Lower leg skin (tissue), 4 donors: ENCODE measurements at places on chromosomes 16 and 17. TPM values are rescaled to one million over a fixed set of nuclear protein-coding genes. Genes with fewer than 3 reads are reported as not detected.
A peak's percentile ranks its signal among the peaks of the same experiment; 100 is the strongest.

NFATC3 gene
- 28.2 TPM for total RNA-seq

CCDC102A gene
- total RNA-seq = 18.9 TPM

ACSM2A gene
- total RNA-seq = not detected

RGS11 gene
- total RNA-seq = 0.08 TPM

COL1A1 gene
- total RNA-seq = 34.5 TPM

C17orf100 gene
- total RNA-seq = 0.81 TPM

GLIS2 gene
- total RNA-seq = 1.3 TPM

CASKIN1 gene
- total RNA-seq = 1.4 TPM

MEIOC gene
- 0.17 TPM for total RNA-seq

HOXB6 gene
- 0.27 TPM for total RNA-seq

FOXN1 gene
- total RNA-seq = 28.9 TPM

RUNDC3A gene
- 12.6 TPM for total RNA-seq

MYH2 gene
- not detected for total RNA-seq

GRCh38 chr17:82021900-82022309, 773 bp downstream of the CENPX start:
- DNase-seq = no peak

DNA sequence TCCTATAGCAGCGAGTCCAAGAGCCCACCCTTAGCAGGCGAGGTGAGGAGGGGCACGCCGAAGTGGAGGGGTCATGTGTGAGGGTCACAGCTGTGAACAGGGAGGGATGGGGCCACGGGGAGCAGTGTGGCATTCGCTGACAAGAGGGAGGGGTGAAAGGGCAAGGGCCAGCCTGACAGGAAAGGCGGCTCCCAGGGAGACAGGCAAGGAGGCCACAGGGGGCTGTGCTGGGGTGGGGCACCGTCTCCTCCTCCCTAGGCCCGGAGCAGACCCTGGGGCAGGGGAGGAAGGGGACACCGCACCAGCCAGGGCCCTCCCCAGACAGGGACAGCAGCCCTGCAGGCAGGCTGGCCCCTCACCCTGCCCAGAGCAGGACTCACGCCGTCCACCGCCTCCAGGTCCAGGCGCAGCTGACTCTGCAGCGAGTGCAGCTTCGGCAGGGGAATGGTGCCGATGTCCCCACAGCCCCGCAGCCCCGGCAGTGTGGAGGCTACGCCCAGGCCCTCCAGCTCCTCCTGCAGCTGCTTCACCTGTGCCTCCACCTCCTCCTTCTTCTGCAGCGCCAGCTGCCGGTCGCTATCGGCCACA, 15.1 kb downstream of the GNPTG start:
- DNase-seq = no peak

GRCh38 chr17:61487161-61487988, 35.2 kb downstream of the TBX4 start:
- peak; percentile 81 for DNase-seq

GRCh38 chr17:35542990-35543389, 5.5 kb upstream of the SLFN12L start:
- no peak for DNase-seq

DNA sequence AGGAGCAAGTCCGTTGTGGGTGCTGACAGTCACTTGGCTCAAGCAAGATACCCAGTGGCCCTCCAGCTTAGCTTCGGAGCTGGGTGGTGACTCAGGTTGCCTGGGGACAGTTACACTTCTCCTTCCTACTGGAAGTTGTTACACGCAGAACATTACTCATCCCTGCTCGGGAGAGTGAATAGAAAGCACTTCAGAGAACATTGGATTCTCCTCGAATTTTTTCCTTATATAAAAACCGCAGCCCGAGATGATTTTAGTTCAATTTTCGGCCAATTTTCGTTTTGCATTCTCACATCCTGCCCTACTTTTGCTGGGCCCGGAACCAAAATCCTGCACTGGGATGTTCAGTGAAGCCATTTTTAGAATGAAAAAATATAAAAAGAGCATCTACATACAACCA, 99.7 kb downstream of the ELAC2 start:
- no peak for DNase-seq

DNA sequence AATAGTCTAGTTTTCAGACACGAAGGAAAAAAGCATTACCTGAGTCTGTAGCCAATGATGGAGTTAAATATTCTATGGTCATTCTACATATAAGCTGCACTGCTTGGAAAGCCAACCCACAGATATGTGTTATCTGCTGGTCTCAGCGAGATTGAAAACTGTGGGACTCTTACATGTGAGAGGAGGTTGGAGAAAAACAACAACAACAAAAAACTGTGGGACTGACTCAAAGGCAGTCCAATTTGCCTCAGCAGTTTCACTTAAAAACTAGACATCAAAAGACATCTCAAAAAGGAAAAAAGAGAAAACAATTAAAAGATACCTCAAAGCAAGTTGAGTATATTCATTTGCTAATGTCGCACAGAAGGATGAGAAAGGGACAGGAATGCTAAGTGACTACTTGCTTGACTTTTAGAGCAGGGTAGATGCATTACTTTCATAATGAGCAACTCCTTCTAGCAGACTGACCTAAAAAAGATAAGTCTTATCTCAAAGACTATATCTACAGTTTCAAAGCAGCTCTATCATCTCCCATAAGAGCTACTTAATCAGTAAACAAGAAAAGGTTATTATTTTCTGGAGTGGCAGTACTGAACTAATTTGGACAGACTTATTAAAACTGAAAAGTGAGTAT, 35.5 kb upstream of the ITGA2B start:
- DNase-seq = no peak

- peak; percentile 98 for DNase-seq
These were observed 1.7 kb downstream of the SLFN5 start for GRCh38 chr17:35244341-35245195.

DNA sequence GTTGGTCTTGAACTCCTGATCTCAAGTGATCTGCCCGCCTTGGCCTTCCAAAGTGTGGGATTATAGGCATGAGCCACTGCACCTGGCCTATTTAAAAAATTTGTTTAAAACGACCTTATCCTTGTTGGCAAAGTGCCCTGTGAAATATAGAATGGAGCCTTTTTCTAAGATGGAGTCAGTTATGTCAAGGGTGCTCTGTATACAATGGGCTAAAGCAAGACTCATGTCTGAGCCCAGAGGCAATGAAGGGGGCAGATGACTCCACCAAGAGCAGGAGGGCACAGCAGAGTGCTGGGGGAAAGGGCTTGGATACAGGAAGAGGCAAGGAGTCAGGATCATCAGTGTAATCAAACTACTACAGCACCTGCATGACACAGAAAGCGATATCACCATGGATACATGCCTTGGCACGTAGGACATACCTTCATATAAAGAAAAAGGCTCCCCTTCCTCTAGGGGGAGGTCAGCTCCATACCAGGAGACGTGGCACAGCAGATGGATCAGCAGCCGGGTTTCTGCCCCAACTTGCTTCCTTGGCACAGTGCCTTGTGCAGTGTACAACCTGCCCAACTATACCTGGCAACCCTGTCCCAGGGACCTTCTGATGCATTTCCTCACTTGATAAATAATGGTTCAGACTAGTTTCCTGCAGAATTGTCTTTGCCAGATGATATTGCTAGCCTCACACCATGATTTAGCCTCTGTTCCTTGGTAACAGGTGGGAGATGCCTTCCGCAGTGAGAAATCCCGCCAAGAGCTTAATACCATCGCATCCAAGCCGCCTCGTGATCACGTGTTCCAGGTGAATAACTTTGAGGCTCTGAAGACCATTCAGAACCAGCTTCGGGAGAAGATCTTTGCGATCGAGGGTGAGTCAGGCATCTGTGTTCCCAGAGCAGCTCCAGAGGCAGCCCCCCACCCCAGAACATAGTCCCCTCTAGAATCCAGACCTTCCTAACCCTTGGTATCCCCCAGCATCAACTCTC, 15.3 kb downstream of the ITGAM start:
- DNase-seq = peak; percentile 68

- no peak for DNase-seq
These were observed 15.5 kb downstream of the CENPX start for GRCh38 chr17:82007228-82007494.

- DNase-seq = no peak
These were observed 542.6 kb downstream of the TMEM114 start for GRCh38 chr16:8047736-8048135.

- no peak for DNase-seq
These were observed 323.4 kb downstream of the CPPED1 start for GRCh38 chr16:12480286-12480685.

DNA sequence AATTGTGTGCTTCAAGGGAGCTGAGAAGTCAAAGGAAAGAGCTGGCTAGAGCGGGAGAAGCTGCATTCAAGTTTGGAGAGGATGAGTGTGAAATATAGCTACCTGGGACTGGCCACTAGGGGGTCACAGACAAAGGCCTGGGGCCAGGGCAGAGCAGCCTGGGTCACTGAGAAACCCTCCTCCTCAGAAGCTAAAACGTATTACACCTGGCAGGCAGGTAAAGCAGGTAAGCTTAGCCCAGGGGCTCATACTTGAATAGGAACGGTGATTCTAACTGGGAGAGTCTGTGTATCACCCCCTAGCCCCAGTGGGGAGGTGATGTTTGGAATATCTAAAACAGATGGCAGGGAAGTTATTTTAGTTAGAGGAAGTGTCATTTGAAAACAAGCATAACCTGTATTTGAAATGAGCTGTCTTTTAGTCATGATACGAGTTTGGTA, 6.8 kb downstream of the KRT37 start:
- no peak for DNase-seq

DNA sequence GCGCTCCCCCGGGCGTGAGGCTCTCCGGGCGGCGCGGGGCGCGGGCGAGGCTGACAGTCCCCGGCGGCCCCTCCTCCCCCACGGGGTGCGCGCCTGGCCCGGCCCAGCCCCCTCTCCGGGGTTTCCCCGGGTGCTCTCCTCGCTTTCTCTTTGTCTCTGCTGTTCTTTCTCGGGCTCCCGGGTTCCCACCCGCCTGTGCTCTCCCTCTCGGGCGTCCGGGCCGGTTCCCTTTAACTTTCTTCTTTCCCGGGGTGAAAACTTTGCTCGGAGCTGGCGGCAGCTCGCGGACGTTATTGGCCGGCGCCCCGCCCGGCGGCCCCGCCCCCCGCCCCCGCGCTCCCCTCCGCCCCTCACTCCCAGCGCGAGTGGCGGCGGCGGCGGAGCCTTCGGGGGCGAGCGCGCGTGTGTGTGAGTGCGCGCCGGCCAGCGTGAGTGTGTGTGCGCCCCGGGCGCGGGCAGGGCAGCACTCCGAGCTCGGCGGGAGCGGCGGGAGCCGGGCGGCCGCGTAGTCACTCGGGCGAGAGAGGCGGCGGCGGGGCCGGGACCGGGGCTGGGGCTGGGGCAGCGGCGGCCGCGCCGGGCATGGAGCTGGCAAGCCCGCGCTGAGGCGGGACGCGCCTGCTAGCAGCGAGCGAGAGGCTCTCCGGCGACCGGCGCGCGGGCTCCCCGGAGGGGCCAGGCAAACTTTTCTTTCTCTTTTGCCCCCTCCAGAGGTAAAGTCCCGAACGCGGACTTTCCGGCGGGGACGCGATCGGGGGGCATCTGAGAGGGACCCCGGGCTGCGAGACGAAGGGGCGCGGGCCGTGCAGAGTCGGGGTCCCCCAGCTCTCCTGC, at the start of gene NTN1:
NTN1 (plus strand) TSS at position 353 of the 834 bp plus-strand sequence. CDS start 864 bp downstream, outside the sequence.
- DNase-seq = peak; percentile 90

DNA sequence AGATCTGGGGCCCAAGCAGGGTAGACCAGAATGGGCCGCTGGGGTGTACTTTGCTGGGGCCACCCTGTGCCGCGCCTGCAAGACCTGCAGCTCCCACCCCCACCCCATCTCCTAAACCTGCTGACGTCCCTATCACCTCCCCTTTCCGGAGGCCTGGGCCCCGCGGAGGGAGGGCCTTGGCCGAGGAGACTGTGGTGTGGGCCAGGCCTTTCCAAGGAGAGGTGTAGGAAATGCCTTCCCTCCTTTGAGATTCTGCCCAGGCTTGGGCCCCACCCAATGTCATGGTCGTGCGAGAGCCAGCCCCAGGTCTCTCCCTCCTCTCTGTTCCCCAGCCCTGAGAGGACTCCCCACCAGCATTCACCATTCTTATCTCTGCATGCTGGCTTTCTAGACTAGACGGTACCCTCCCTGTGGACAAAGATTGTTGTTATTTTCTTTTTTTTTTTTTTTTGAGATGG, 3.9 kb upstream of the WFIKKN2 start:
- no peak for DNase-seq

DNA sequence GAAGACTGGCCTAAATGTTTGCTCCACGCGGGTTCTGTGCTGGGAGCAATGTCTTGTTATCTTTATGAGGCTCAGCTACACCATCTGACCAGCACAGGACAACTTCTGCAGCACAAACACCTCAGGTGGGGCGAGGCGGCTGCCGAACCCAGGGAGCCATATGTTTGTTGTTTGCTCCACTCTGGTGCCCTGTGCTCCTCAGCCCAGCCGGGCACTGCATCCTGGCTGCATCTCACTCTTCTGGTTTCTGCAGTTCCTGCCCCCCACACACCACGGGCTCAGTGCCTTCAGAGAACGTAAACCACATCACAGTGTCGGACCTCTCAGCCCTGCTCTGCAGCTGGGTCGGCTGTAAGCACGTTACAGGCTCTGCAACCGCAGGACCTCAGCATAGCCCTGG, 32.4 kb downstream of the MXRA7 start:
- DNase-seq = no peak

DNA sequence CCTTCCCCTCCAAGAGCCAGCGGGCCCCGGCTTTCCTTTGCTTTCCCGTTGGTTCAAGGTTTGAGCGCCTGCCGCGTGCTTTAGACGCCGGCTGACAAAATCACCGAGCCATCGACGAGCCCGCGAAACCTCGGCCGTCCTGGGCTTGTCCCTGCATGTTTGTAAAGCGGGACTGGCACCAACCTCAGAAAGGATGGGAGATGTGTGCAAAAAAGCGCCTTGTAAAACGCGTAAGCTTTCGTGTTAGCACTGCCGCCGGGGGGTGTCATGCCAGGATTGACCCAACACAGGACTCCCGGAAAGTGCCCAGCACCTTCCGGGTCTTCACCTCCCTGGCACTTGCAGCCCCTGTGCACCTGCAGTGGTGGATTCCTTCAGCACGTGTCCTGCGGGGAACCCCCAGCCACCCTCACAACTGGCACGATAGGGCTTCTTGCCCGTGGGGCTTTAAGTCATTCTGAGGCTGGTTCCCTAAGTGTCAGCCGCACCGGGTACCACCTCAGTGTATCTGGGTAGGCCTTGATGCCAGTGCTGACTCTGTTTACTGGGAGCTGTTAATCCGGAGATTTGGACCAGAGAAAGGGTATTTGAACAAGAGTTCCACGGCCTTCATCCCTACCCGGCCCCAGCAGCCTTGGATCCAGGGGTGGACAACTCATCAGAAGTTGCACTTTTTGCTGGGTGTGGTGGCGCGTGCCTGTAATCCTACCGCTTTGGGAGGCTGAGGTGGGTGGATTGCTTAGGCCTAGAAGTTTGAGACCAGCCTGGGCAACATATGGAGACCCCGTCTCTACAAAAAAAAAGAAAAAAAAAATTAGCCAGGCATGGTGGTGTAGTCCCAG, 817 bp downstream of the NDUFAF8 start:
- no peak for DNase-seq

DNA sequence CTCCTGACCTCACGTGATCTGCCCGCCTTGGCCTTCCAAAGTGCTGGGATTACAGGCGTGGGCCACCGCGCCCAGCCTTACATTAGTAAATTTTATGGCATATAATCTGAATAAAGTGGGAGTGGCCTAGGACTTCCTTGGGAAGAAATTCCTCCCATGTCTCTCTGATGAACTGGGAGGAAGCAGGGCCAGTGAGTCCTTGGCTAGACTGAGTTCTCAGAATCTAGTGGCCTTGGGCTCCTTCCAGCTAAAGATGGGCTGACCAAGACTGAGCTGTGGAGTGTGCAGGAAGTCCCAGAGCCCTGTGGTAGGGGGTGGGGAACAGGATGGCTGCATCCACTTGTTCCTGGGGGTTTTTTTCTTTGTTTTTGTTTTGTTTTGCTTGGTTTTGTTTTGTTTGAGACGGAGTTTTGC, 10.0 kb upstream of the NAGLU start:
- DNase-seq = no peak

GRCh38 chr16:68504066-68504465, 35.0 kb upstream of the ZFP90 start:
- DNase-seq = no peak
